NCI-H2081 (cell line): ENCODE measurements at places on chromosomes 5 and 9.

- no peak for DNase-seq
Observed at GRCh38 chr5:77066184-77066583, 20.9 kb downstream of the ZBED3 start.

GRCh38 chr9:121807823-121808278 lies 156.4 kb downstream of the DAB2IP start:
- DNase-seq: no peak

- DNase-seq: peak; percentile 26
Observed at GRCh38 chr5:139863855-139864558, 68.4 kb downstream of the PSD2 start.

DNA sequence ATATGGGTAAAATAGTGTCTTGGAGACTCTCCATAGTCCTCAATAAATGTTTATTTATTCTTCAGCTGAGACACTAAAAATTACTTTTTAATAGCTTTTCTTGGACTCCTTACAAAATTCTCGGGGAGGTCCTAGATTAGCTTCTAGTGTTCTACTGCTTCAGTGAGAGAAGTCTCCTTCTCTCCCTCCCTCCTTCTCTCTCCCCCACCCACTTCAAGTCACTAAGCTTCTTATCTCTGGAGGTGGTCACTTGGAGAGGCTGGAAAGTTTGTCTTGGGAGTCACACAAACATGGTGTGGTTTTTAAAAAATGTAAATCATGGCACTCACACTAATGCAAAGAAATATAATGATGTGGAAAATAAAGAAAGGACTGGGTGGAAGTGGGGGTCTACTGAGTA lies 64.1 kb downstream of the SEMA6A start:
- no peak for DNase-seq

DNA sequence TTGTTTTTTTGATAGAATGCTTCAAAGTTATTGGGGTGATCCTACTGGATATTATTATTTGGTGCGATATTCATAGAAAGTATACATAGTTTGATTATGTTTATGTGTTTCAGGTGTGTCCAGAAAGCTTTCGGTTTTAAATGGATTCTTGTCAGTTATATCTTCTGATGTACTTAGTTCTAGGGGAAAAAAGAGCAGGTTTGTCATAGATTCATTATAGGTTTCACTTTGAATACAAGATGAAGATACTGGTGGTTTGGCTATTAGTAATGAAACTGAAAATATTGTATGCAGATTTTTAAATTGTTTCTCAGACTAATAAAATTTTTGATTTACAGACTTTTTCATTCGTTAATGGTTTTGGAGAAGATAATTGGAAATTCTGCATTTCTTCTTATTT lies 98.9 kb downstream of the MAN2A1 start:
- no peak for DNase-seq
